Muscle of leg (tissue), 16 donors: ENCODE measurements at places on chromosomes 4 and X.

GRCh38 chr4:104395168-104395614 is 99.5 kb downstream of the CXXC4 start:
- peak; percentile 18 for DNase-seq

- DNase-seq = no peak
Observed at GRCh38 chr4:86927843-86928395, 6.9 kb upstream of the AFF1 start.

GRCh38 chr4:138555108-138555507 is 313.0 kb upstream of the SLC7A11 start:
- no peak for DNase-seq

DNA sequence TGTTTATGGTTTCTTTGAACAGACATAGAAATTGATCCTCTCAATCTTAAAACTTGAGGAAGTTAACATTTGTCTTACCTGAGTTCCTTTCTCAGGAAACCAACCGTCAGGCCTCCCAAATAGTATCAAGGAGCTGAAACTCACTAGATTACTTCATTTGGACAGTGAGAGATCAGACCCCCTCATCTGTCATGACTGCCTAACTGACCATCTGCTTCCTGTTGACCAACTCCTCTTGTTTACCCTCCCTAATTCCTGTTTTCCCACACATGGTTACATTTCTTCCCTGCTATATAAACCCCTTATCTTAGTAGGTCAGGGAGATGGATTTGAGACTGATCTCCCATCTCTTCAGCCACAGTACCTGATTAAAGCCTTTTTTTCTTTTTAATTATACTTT is 46.2 kb upstream of the NMU start:
- no peak for DNase-seq

- DNase-seq = peak; percentile 89
Observed at GRCh38 chr4:53908661-53909078, 155.7 kb downstream of the CHIC2 start.

DNA sequence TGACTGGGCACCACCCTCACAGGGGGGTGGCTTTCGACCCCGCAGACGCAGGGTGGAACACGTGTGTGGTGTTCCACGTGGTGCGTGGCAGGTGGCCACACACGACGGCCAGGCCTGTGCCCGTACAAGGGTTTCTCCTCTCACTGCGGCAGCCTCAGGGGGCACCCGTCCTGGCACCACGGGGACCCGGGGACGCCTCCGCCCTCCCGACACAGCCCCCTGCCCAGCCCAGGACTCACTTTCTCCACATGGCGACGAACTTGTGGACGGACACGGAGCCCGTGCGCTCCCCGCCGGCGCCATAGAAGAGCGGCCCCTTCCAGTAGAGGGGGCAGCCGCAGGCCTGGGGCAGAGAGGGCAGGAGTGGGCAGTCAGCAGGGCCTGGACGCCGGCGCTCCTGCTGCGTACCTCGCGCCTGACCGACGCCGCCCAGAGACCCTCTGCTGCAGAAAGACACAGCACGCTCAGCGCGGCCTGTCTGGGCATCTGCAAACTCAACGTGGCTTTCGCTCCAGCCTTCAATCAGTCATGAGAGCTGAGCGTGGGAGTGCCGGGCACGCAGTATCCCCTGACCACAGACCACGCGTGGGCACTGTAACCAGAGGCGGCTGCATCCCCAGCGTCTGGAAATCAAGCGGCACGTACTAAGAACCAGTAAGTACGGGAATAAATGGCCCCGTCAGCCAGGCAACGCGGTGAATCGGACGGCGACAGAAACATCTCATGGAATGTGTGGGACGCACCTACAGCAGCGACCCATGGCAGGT is 28.9 kb upstream of the GTPBP6 start:
- no peak for DNase-seq

DNA sequence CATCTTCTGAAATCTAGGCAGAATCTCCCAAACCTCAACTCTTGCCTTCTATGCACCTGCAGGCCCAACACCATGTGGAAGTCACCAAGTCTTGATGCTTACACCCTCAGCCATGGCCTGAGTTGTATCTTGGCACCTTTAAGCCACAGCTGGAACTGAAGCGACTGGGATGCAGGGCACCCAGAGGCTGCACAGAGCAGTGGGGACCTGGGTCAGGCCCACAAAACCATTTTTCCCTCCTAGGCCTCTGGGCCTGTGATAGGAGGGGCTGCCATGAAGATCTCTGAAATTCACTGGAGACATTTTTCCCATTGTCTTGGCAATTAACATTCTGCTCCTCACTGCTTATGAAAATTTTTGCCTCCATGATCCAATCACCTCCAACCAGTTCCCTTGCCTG is 1388.5 kb downstream of the ADGRL3 start:
- DNase-seq = no peak

GRCh38 chrX:102847362-102847761 is 89.7 kb upstream of the RAB40AL start:
- DNase-seq = no peak
